Hindlimb muscle (tissue), 1 donor: ENCODE measurements at places on chromosomes 13 and 19. TPM values are rescaled to one million over a fixed set of nuclear protein-coding genes. Genes with fewer than 3 reads are reported as not detected.

DNA sequence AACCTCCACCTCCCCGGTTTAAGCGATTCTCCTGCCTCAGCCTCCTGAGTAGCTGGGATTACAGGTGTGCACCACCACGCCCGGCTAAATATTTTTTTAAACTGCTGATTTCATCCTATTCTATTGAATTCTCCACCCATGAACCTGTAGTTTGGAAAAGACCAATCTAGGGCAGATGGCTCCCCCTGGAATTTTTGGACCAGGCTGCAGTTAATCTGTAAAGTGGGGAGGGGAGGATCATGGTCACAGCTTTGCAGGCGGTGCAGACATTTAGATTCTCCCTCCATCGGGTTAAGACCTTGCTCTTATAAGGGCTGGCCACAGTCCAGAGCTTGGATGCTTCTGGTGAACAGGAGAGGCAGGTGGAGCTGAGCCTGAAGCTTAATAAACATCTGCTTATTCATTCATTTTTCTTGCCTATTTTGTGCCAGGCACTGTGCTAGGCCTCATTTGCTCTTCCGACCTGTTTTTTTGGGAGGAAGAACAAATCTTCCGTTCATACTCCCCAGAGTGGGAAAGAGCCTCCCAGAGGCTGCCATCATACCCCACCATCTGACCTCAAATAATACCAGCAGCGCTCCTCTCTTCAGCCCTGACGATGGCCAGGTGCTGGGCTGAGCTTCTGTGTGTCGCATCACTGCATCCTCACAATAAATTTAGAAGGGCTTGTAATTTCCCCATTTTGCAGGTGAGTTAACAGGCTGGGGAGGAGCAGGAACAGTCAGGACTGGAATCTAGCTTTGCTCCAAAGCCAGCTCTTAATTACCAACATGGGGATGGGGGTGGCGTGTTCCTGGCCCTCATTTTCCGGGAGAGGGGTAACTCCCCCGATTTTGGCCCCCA, 902 bp upstream of the CCDC106 start:
- no peak for DNase-seq

- no peak for DNase-seq
Measured at GRCh38 chr13:80235166-80235966, 105.6 kb downstream of the SPRY2 start.

- DNase-seq, result no peak
Measured at GRCh38 chr13:43579321-43579720, 207.5 kb downstream of the ENOX1 start.

KCNC3 gene
- 1.1 TPM for polyA plus RNA-seq

SLC25A41 gene
- 0.41 TPM for polyA plus RNA-seq

TEX26 gene
- not detected for polyA plus RNA-seq
